NCI-H1105 treated with DMSO at 0.1 percent for 48 hours (cell line): ENCODE measurements at places on chromosomes 5 and 9.

- peak; percentile 15 for DNase-seq
These were observed 22.7 kb downstream of the CHD1 start for GRCh38 chr5:98905857-98906688.

DNA sequence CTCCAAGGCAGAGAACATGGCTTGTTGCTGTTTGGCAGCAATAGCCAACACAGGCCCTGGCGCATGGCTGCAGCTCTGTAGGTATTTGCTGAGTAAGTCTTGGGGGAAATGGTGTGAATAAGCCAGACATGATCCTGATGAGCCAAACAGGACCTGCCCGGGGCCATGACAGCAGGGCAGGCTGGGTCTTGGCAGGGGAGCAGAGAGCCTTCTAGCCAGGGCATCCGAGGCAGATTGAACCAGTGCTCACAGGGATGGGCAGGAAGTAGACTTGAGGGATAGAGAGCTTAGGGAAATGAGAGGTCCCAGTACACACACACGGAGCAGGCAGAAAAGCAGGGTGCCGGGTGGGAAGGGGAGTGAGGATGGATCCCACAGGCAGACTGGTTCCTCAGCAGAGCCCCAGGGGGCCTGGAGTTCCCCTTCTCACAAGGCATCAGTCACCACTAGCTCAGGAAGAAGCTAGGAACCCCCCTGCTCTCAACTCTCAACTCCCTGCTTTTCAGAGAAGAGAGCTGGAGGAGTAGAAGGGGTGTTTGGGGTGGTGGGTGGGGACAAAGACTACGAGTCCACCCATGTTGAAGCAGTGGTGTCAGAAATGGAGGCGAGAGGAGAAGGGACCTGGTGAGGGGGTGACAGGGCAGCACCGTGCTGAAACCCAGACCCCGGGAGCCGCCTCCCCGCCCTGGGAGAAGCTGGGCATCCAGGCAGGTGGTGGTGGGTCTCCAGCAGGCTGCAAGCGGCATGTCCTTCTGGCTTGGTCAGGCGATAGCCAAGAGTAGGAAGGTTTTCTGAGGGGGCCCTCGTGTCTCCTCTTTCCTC, 111.1 kb downstream of the RGS3 start:
- DNase-seq = no peak

GRCh38 chr5:53482717-53483638, 2.5 kb downstream of the FST start:
- no peak for DNase-seq

DNA sequence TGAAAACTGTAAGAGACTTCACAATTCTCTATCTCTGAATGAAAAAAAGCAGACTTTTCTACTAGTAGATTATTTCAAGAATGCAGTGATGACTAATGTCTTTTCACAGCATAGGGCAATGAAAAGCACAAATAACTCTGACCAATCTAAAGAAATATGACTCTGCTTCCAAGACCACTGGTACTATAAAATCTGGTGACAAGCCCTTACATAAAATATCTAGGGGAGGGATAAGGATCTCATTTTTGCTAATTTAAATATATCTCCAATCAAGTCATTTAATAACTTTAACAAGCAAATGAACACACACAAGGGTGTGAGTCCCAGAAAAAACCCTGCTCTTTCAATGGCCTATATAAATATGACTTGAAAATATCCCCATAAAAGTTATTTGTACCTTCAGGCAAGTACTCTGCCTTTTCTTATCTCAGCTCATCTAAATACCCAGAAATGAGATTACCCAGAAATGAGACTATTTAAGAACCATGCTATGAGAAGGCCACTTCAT, 105.2 kb downstream of the GNAQ start:
- DNase-seq = no peak

GRCh38 chr9:23322392-23322791, 503.6 kb downstream of the ELAVL2 start:
- DNase-seq = no peak

DNA sequence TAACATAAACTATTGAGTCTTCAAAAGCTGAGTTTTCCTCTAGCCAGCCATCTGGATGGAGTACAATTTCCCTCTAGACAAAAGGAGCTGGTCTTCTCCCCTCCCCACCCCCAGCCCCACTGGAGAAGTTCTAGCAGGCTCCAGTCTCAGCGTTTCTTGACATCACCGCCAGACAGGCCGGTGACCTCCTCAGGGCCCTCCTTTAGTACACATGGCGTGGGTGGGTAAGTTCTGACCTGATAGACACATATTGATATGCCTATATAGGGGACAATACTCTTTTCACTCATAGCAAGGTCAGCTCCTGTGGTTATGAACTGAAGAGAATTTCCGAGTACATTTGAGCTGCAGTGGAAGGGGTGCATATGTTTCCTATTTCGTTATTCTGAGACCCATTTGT, 27.2 kb downstream of the DNAI1 start:
- DNase-seq = no peak

GRCh38 chr9:134908524-134909309, 9.0 kb downstream of the FCN1 start:
- no peak for DNase-seq

- no peak for DNase-seq
These were observed 583.5 kb downstream of the ZNF608 start for GRCh38 chr5:124162767-124163532.

GRCh38 chr9:134433909-134434882, 107.9 kb downstream of the RXRA start:
- DNase-seq = no peak

GRCh38 chr9:91986248-91986647, 36.2 kb upstream of the ROR2 start:
- DNase-seq = no peak

- DNase-seq = no peak
These were observed 9.5 kb downstream of the IRX2 start for GRCh38 chr5:2741956-2742355.

- DNase-seq = no peak
These were observed 274.3 kb upstream of the DMRT1 start for GRCh38 chr9:567128-567746.

DNA sequence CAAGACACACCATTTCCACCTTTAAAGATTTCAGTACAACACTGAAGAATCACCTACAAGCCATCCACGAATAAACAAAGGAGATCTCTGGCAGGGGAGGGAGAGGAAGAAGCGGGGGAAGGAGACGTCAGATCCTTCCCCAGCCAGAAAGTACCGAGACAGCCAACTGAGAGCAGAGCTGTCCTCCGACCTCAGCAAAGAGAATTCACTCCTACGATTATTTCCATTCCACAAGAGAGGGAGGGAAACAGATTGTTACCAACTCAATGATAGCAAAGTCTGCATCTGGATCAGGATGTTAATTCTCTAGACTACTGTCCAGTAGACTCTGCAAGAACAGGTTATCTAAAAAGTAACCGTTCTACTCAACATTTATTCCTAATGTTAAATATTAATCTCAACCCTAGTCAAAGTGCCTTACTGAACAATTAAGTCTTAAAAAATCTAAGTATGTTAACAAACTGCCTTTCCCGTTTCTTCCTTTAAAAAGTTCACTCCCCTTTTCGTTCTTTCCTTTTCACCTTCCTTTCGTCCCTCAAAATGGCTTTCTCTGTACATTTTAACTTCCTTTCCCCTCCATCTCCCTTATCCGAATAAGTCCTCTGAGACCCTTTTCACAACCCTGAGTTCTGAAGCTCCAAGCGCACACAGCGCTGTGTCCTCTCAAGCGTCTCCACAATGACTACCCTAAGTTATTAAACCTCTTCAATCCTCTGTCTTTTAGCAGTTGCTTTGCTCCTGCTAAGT, 1.4 kb downstream of the CHD1 start:
- peak; percentile 14 for DNase-seq

- peak; percentile 34 for DNase-seq
These were observed 1.1 kb upstream of the BNC2 start for GRCh38 chr9:16871336-16872151.

DNA sequence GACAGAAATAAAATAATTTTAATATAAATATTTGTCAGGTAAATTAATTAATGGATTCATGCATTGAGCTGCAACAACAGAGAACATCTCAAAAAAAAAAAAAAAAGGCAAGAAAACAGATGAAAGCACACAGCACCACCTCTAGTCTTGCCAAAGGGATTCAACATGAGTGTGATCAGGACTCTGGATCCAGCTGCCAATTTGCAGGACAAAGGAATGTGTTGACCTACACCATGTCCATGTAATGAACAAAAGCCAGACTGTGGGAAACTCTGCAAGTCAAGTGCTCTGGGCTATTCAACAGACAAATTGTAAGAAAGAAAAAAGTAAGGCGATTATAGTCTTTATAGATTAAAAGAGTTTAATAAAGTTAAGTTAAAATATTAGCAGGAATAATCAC, 769.3 kb downstream of the TLR4 start:
- DNase-seq = no peak

DNA sequence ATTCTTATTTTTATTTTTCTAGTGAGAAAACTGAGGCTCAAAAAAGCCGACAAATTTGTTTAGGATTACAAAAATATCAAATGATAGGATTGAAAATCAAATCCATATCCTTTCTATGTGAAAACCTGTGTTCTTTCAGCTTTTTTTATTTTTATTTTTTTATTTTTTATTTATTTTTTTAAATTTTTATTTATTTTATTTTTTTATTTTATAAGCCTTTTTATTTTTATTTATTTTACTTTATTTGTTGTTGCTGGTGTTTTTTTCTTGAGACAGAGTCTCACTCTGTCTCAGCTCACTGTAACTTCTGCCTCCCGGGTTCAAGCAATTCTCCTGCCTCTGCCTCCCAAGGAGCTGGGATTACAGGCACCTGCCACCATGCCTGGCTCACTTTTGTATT, 45.4 kb upstream of the CDKN2B start:
- DNase-seq = no peak

- DNase-seq = no peak
These were observed 13.9 kb upstream of the DDX41 start for GRCh38 chr5:177530638-177531037.

GRCh38 chr5:142171270-142171669, 62.7 kb downstream of the NDFIP1 start:
- no peak for DNase-seq

DNA sequence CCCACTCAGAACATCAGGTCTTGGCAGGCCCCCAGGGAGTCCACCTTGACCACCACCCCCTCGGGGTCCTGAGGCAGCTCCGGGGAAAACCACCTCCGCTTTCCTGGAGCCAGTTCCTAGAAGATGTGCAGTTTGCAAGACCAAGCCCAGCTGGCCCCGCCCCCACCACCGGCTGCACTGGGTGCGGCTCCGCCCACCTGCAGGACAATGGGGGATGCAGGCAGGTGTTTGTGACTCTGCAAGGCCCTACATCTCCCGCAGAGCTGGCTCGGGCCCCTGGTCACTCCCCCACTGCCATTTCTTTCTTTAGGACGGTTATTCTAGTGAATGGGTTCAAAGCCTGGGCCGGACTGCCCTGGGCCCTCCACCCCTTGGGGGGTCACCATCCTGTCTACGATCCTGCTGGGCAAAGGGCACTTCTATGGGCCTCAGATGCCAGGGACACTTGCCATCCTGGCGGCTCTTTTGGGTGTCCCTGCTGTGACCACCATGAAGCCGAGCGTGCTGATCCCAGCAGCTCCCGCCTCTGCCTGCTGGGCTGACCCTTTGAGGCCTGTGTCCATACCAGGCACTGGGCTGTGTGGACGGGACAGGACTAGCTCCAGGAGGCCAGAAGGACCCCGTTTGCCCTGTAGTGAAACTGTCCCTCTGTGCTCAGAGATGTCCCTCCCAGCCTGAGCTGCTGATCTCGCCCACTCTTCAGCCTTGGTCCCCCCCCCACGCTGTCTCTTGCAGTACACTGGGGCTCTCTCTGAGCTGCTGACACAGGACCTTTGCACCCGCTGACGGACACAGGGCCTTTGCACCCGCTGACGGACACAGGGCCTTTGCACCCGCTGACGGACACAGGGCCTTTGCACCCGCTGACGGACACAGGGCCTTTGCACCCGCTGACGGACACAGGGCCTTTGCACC, 5.9 kb upstream of the NACC2 start:
- no peak for DNase-seq

GRCh38 chr9:87601176-87601575, 103.5 kb downstream of the DAPK1 start:
- no peak for DNase-seq

GRCh38 chr5:170132269-170132975, 26.7 kb downstream of the FOXI1 start:
- DNase-seq = no peak

GRCh38 chr5:90933298-90933697, 374.7 kb downstream of the ADGRV1 start:
- no peak for DNase-seq

GRCh38 chr9:131274674-131275331, 1.5 kb downstream of the FAM78A start:
- no peak for DNase-seq

DNA sequence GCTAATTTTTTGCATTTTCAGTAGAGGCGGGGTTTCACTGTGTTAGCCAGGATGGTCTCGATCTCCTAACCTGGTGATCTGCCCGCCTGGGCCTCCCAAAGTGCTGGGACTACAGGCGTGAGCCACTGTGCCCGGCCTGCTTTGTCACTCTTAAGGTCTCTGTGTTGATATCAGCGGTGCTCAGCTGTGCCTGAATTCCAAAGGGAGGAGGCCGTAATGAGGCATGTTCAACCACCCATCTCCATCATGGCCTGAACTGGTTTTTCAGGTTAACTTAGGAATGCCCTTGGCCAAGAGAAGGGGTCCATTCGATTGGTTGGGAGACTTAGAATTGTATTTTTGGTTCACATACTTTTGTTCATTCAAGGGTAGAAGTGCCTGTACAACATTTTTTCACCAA, 22.0 kb downstream of the HSD17B3 start:
- DNase-seq = no peak

DNA sequence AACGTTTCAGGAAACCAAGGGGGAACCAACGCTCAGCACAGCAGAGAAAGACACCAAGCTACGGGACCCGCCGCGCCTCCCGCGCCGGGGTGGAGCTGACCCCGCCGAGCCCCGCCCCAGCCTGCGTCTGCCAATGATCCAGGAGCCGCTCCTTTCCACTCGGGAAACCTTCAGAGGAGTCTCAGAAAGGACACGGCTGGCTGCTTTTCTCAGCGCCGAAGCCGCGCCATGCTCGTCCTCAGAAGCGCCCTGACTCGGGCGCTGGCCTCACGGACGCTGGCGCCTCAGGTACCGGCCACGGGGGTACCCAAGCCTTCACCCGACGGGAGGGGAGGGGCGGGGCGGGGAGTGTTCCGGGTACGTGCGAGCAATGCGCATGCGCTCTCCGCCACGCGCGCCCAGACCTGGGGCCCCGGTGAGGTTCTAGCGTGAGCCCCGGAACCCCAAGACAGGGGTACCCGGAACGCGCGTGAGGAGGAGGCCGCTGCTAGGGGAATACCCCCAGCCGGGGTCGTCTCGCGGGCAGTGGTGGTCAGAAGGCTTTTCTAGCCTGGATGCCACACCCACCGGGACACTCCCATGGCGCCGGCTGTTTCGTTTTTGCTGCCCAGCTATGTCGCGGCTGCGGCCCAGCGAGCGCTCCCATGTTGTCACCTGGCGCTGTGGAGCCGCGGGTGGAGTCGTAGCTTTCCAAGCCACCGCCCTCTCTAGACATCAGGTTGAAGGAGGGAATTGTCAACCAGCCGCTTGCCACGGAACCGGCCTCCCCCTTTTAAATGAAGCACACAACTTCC, at the start of gene NIPSNAP3A:
Gene NIPSNAP3A (plus strand): TSS at position 119 of the 794 bp plus-strand sequence. CDS start 110 bp downstream, at position 229.
- peak; percentile 81 for DNase-seq

DNA sequence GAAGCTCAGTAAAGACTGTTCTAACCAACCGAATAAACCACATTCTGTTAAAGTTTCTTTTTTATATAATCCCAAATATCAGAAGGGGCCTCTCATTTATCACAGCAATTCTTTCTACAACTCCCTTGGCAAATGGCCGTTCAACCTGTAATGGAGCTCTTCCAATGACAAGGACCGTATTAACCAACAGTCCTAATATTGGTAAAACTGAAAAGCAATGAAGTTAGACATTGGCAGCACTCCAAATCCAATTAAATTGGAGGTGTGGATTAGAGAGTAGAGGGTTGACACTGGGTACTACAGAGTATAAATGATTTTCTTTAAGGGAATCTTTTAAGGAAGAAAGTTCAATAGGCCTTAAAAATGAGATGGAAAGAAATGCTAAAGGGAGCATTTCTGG, 842 bp downstream of the TMED7 start:
- peak; percentile 45 for DNase-seq
